Stimulated activated CD8-positive, alpha-beta memory T cell treated with anti-CD3 and anti-CD28 coated beads, Interleukin-15, amount 100 ng/mL, for 48 hours (primary cell): ENCODE measurements at places on chromosomes 5 and 9.

GRCh38 chr9:13186091-13186490 lies 93.4 kb downstream of the MPDZ start:
- DNase-seq, result no peak

DNA sequence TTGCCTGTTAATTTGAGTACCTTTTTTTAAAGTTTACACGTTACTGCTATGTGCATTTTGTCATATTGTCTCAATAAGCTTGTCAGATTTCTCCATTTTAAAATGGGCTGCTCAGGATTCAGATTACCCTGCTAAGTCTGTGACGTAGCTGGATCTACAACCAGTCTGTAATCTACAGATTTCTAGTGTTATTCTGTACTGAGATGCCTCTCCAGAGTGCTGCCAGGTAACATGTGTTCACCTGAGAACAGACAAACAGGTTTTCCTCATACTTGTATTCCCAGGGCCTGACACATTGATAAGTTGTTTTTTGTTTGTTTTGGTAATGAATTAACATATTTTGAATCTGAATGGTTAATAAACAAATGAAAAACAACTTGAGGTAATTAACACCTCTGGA lies 15.3 kb downstream of the RAB24 start:
- no peak for DNase-seq

- no peak for DNase-seq
Observed at GRCh38 chr5:6781716-6782115, 68.5 kb downstream of the TENT4A start.

GRCh38 chr9:86178503-86178902 lies 79.1 kb upstream of the GOLM1 start:
- DNase-seq, result no peak

- no peak for DNase-seq
Observed at GRCh38 chr5:67509402-67510186, 313.0 kb upstream of the CD180 start.

- DNase-seq, result no peak
Observed at GRCh38 chr9:1718836-1719235, 296.3 kb upstream of the SMARCA2 start.

- no peak for DNase-seq
Observed at GRCh38 chr5:1291611-1292080, 3.2 kb downstream of the TERT start.

DNA sequence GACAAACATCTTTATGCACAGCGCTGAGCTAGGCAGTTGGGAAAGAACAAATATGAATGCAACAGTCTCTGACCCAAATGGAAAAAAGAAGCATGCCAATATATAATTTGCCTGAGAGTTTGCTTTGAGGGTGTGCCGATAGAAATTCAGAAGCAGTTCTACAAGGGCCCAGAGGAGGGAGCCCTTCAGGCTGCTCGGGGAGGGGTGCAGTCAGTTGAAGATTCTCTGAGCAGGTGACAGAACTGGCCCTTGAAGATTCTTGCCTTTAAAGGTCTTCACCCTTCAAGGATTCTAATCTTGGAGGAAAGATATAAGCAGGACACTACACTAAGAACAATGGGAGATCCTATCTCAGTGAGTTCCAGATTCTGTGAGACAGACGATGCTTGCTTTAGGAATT lies 3.7 kb upstream of the PAPPA start:
- no peak for DNase-seq

DNA sequence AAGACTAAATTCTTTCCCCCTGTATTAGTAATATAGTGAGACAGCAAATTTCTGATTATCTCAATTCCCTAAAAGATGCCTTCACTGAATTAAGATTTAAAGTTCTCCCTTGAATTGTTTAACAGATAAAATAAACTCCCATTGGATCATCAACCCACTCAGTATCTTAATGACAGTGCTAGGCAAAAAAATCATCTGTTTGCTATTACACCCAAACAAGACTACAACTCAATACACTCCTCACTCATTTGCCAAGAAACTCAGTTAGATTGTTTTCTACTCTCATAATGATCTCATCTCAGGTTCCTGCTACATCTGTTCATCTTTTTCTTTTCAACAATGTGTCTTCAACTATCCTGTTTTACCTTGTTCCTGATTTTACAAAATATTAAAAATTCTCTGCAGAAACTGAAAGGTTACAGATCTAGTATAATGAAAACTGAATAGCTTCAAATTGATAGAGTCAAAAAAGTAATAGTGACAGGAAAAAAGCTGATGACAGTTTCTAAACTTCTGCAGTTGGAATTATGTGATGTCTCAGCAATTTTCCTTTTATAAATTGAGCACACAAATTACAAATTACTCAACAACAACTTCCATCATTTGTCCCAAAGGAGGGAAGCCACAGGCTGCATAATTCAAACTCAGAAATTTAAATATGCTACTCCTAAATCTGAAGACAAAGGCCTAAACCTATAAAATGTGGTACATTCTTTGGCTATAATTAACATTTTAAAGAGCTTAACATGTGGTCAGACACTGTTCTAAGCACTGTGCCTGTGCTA lies 39.4 kb downstream of the HOMER1 start:
- no peak for DNase-seq

DNA sequence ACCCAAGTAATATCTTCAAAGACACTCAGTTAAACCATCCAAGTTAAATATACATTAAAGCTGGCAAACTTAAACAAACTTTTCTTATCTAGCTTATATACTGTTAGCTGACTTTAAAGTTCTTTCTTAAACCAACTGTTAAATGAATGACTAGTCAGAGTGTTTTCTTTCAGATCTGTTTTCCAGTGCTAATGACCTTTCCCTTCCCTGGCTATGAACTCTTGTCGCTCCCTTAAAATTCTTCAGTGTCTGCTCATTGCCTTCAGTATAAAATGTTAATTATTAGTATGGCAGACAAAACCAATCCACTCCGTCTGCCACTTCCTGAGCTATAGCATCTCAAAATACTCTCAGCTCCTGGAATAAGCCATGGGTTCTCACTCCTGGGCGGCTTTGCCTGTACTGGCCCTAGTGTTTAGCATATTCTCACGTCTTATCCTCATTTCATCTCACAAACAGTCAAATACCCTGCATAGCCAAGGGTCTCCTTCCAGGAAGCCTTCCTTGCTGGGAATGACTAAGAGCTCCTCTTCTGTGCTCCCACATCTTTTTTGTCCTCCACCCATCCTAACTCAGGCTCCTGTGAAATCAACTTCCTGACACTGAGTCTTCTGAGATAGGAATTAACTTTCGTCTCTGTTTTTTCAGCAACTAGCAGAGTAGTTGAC lies 87.7 kb downstream of the VCAN start:
- no peak for DNase-seq

DNA sequence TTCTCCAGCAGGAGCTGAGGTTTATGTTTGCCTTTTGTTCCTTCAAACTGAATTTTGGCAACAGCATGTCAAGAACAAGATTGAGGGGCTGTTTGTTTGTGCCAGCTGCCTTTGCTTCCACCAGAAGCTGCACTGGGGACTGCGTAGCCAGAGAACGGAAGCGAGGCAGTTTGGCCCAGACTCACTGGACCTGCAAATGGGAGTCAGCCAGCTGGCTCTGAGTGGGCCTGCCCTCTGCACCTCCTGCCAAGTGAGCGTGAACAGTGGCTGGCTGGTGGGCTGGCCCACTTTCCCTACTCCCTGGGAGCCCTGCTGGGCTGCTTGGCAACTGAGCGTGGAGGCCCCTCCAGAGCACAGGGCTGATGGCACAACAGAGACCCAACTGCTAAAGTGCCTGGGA lies 111.6 kb downstream of the GALNT10 start:
- DNase-seq, result no peak

- DNase-seq, result no peak
Observed at GRCh38 chr5:102853680-102854079, 98.6 kb downstream of the PAM start.

DNA sequence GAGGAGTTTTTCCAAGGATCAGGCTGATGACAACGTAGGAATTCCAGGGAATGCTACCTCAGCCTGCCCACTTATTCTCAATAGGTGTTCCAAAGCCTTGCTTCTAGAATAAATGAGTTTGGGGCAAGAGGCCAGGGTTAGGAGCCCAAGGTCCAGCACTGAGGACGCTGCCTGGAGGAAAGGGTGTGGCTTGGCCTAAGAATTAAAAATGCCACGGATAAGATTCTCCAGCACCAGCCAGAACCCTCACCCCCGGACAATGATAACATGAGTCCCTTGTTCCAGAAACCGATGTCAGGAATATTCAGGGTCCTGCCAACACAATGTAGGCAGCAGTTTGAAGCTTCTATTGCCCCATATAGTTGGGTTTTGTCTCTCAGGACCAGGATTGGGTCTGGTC lies 7.6 kb downstream of the SPRY4 start:
- no peak for DNase-seq

DNA sequence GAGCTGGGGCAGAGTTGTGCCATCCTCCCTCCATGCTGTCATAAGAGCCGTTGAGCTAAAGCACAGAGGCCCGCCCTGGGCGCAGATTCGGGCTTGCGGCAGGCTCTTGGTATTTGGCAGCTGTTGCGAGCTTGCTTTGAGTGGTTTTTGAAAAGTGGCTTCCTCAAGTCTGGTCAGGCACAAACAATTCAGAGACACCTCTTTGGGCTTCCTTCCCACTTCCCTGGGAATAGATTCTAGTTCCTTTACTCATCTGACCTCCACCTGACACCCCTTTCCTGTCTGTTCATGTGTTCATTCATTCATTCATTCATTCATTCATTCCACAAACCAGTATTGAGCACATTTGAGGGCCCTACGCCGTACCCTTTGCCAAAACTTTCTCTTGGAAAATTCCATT lies 27.4 kb downstream of the NCS1 start:
- no peak for DNase-seq

DNA sequence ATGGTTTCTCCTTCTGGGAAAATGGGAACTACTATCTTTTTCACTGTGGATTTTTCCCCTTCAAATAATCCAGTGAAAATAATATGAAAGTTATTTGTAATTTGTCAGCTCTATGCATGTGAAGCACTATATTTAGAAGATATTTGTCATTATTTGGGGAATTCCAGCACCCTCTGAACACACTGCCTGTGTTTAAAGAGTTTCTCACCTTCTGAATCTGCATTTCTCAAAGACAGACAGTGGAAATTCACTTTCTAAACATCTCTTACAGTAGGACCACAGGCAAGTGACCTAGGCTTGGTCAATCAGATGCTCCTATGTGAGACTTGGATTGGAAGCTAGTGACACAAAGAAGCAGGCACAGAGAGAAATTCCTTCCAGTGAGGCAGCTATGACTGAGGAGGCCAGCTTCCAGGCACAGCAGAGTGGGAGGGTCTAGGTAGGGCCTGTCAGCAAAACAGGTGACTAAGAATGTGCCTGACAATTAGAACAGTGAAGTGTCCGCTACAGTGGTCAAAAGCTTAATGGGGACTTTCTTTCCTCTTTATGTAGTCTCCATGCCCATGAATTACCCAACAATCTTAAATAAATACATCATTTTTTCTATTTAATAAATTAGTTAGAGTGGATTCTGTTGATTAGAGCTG lies 167.2 kb downstream of the HMHB1 start:
- no peak for DNase-seq

DNA sequence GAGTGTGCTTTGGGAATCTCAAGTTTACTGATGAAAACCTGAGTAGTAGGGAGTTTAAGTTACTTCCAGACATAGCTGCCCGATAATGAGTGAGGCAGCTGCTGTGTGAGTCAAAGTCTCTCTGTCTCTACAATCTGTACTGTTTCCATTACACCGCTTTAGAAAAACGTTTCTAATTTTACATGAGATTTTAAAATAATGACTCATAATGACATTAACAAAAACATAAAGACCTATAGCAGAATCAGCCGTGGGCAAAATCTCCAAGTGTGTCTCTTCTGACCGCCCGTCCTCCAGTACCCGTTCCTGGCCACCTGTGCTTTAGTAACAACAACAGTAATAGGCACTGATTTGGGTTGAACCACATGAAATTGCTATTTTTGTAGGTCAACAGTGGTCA lies 69.6 kb upstream of the PRRC1 start:
- DNase-seq, result no peak

GRCh38 chr5:109630093-109630492 lies 59.6 kb upstream of the MAN2A1 start:
- no peak for DNase-seq

- no peak for DNase-seq
Observed at GRCh38 chr5:74235552-74235951, 405.0 kb downstream of the ENC1 start.

GRCh38 chr9:6681957-6682501 lies 36.5 kb upstream of the GLDC start:
- DNase-seq, result no peak

DNA sequence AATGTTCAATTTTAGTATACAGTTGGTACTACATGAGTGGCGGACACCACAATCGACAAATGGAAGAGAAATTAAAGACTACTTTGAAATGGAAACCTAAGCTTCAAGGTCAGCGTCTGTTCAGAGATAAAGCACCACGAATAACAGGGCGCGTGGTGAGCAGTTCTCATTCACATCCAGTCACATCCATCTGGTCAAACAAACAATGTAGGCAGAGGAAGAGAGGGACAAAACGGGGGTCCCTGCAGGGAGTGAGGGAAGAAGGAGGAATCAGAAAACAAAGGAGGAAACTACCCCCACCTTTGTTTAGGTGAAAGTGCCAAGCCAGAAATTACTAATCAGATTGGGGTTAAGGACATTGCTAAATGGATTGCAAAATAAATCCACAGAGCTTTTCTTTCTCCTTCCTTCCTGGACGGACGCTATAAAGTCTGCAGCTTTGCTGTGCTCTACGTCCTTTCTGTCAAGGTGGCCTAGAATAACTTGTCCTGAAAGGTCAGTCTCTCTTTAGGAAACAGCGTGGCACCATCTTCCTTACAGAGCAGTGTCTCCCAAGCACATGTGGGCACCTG lies 138.6 kb downstream of the ENTREP1 start:
- no peak for DNase-seq

DNA sequence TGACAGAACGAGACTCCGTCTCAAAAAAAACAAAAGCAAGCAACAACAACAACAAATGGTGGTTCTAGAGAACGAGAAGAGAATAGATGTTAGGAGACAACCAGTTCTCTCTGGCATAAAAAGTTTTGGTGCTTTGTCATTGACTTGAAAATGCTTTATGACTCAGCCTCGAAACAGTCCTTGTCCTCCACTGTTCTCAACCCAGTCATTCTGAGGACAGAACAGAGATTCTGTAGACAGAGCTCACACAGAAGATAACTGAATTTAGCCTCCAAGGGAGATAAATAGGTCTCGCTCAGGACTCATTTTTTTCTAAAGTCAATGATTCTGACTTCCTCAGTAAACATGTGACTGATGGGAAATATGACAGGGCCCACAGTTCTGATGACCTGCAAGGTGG lies 76.0 kb upstream of the FSTL4 start:
- no peak for DNase-seq

DNA sequence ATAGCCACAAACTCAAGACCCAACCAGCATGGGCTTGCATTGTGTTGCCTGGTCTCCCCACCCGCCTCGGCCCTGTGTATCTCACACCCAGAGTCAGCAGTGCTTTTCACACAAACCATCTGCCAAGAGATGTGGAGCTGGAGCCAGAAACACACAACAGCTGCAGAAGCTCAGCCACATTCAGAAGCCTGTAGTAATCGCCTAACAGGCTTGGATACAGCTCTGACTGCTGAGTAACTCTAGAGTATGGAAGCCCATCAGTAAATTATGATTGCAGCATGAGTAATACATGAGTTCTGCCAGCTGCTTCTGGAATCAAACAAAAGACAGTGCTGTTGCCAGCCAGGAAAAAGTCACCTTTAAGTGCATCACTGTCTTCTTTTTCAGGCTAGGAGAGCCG lies 16.0 kb downstream of the TEK start:
- DNase-seq, result no peak

- DNase-seq, result peak; percentile 4
Observed at GRCh38 chr5:31825518-31826068, 186.7 kb downstream of the PDZD2 start.
